ENCODE measurements at places on chromosomes 12 and 14. TPM values are rescaled to one million over a fixed set of nuclear protein-coding genes. Genes with fewer than 3 reads are reported as not detected.

CPM gene
- not detected for total RNA-seq

COX8C gene
- total RNA-seq: not detected

OVCH1 gene
- not detected for total RNA-seq

TMEM132C gene
- not detected for total RNA-seq

KLHL28 gene
- 2.1 TPM for total RNA-seq

GARIN6 gene
- not detected for total RNA-seq

TBX5 gene
- 0.43 TPM for total RNA-seq

PDZRN4 gene
- total RNA-seq: not detected

BDKRB2 gene
- total RNA-seq: 0.03 TPM

Measured in HT1080 (cell line).